ENCODE measurements at places on chromosomes 3 and 15.

DNA sequence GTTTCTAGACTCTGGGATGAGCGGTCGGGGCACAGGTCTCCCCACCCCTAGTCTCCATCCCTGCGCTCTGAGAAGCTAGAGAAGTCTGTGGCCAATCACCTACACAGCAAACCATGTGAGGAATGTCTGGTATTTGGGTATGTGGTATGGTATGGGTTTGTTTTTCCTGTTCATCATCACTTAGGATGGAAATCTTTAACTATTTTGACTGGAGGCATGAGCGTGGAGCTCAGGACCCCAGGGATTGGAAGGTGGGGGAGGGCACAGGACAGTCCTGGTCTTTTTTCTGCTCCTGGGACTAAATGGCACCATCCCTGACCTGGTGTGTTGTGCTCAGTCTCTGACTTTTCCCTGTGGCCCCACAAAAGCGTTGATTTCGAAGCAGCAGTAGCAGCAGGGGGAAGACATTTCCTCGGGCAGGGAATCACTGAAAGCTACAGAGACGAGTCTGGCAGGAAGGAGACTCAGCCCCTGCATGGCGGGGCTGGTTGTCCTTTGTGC is 191.7 kb upstream of the TPM1 start:
- no peak for DNase-seq

GRCh38 chr3:45932112-45932511 is 11.2 kb upstream of the CXCR6 start:
- no peak for DNase-seq

GRCh38 chr15:64807051-64807749 is 18.2 kb downstream of the PIF1 start:
- no peak for DNase-seq

DNA sequence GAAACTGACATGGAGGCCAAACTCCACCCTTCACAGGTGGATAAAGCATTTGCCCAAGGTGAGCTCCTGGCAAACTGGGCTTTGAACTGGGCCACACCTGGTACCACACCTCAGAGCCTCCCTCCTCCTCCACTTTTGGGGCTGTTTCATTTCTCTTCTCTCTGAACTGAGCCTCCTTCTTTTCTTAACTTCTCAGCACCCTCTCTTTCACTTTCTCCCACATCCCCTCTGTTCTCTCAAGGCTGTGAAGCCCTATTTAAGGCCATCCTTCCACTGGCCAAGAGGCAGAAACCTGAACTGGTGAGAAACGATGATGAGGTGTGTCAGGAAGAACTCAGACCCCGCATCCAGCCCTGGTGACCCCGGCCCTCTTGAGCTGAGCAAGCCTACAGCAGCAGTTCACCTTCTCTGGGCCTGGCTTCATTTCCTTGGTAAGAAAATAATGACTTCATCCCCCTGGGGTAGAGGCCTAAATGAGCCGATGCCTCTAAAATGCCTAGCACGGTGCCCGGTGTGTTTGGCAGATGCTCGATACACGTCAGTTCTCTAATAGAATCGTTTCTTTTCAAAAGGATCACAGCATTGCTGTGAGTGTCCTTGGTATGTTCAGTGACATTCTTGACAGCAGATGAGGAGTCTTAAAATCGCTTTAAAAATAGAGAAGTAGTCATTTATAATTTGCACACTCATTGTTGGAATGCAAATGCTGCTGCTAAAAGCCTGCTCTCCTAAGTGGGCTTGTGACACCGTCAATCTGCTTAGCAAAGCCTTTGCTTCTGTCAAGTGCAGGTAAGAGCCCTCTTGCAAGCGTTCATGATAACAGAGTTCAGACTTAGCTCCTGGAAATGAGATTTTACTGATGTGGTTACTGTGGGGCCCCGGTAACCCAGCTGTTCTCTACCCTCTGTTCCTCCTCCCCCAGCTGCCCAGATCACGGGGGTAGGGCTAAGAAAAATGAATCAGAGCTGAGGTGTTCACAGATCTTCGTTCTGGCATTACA is 97.7 kb upstream of the ATP2B2 start:
- DNase-seq: no peak

DNA sequence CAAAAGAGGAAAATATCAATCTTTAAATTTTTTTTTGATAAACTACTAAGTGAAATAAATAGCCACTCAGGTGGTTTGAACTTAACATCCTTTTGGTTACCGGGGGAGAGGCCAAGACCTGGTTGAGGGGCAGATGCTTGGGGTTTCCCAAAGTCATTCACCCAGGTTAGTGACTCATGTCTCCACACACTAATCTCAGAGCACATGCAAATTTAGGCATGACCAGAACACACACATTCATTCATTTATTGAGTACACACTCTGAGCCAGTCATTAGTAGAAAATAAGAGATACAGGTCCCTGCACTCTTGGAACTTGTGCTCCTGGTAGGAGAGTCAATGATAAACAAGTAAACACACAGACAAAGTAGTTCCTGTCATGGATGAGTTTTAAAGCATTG is 7.3 kb downstream of the ILDR1 start:
- no peak for DNase-seq

- no peak for DNase-seq
These were observed 35.5 kb upstream of the ATP1B3 start for GRCh38 chr3:141840737-141841544.

- DNase-seq: no peak
These were observed 3.0 kb upstream of the TLE3 start for GRCh38 chr15:70100474-70101341.

DNA sequence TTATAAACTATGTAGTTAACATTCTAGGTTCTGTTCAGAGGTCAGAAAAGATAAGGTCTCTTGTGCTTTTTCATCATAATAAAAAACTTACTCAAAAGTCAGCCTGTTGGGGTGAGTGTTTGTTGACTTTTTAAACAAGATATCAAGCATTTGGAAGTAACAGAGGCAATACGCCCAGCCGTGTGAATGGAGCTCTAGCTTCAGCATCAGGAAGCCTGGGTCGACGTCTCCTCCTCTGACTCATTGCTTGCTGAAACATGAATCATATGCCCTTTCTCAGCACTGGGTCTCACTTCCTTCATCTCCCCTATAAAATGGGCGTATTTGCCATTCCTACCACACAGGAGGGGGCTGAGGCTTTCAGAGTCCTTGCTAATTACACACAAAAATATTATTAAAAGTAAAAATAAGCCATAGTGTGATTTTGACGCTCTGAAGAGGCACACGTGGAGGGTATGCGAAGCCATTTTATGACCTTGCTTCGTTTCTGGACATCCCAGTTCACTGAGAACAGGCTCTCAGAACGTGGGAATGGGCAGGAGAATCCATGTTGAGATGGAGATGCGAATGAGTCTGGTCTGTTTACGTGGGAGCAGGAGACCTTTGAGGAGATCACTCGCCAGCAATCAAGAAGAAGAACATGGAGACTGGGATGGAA is 220.8 kb upstream of the TPRG1 start:
- DNase-seq: no peak

GRCh38 chr3:149975919-149976318 is 5.2 kb upstream of the PFN2 start:
- DNase-seq: no peak

GRCh38 chr3:59780209-59780608 is 730.4 kb upstream of the CFAP20DC start:
- DNase-seq: no peak

GRCh38 chr3:160928183-160928726 is 172.2 kb downstream of the PPM1L start:
- DNase-seq: no peak

DNA sequence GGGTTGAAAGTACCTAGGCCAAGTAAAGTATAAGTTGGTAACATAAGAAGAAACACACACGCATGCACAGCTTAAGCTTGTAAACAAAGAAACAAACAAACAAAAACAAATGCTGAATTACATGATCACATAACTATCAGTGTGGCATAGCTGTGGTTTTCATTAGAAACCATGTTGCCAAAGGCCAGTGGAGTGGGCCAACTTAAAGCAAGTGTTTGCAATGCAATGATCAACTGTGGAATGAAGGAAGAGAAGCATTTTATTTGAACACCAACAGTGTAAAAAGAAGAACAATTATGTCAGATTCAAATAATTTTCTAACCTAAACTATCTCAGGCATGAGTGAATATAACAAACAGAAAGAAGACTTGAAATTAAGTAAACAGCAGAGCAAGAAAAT is 199.4 kb upstream of the STRIT1 start:
- no peak for DNase-seq

DNA sequence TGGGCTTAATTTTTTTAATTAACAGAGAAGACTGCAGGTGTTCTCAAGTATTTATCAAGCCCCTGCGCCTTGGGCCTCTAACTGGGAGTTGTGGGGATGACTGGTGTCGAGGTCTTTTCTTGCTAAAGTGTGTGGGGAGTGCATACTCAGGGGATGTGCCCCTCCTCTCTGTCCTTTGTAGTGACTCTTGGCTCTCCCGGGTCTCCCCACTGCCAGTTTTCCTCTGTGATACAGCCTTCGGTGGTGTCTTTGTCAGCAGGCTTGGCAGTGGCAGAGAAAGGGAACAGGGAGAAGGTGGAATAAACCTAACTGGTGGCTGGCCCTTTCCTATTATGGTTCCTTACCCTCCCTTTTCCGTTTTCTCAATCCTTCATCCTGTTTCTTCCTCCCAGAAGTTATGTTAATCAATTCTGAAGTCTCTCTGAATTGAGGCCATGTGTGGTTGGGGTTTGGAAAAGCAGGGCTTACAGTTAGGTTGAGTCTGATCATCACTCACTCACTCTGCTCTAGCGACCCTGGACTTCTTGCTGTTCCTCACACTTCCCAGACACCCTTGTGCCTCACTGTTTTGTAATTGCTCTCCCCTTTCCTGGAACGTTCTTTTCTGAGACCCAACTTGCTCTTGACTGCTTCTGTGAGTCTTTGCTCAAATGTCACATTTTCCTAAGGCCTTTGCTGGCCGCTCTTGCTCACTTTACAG is 158.1 kb downstream of the PTPRG start:
- DNase-seq: no peak

DNA sequence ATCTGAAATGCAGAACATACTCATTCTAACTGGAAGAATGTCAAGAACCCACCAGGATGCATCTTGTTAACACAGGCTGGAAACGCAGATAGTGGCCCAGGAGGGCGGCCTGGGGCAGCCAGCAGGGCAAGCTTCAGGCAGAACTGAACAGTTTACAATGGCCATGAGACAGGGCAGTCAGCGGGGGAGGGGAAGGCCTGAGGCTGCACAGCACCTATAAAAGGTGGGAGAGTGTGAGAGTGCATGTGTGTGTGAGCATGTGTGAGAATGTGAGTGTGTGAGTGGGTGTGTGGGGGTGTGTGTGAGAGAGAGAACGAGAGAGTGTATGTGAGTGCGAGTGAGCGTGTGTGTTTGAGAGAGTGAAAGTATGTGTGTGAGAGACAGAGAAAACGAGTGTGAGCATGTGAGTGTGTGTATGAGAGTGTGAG is 26.8 kb upstream of the SLCO2A1 start:
- DNase-seq: no peak

- DNase-seq: no peak
These were observed 160.1 kb upstream of the BHLHE40 start for GRCh38 chr3:4818986-4819693.

DNA sequence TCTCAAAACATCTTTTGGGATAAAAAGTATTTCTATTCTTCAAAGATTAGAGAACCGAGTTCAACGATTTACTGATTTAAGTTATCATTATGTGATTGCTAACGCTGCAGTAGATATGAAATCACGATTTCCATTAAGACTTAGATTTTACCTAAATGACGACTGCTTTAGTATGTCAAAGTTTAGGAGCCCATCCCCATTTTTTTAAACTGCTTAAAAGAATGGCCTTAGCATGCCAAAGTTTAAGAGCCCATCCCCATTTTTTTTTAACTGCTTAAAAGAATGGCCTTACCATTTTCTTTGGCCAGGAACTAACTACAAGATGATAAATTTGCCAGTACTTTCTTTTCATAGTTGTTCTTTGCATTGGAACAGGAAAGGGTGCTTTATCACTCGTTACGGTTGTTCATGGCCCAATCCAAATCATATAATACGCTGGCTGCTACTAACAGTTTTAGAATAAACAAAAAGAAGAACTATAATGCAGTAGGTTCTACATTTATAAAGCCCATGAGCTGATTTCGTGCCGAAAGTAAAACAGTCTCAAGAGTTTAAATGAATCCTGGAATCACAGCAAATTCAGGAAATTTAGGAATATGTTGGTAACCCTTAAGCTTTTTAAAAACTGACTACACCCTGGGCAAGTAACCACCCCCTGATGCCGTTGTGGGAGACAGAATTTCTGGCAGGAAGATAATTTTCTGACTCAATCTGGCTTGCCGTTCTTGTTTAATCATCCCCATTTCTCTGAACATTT is 869 bp upstream of the TSC22D2 start:
- DNase-seq: no peak

- no peak for DNase-seq
These were observed 255.8 kb downstream of the MFSD1 start for GRCh38 chr3:159057621-159058020.

DNA sequence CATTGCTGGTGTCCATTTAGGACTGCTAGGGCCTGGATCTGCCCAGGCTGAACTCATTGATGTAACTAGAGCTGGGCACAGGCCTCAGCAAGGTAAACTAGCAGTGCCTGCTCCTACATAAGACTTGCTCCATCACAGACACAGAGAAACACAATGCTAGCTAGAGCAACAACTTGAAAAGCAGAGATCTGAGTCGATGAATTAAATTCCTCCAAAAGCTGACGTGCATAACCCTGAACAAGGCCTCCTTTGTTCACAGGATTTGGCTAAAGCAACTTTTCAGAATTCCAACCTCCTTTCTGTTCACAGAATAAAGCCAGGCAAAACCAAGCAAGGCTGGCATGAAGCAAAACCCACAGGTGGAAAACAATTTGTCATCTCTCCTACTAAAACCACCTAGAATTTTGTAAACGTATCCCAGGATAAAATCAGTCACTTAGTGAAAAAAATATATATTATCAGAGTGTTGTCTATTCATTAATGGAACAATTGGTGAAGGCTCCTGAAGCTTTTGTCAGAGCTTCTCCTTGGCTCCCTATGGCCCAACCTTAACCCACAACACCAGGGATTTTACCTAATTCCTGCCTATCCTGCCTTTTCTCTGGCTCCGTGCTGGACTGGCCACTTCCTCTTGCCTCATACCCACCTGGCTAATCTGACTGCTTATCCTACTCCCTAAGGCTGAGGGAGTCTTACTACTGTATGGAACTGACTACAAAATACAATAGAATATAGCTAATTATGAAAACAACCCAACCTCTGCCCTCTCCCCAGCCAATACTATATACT is 39.9 kb downstream of the PLCH1 start:
- no peak for DNase-seq

DNA sequence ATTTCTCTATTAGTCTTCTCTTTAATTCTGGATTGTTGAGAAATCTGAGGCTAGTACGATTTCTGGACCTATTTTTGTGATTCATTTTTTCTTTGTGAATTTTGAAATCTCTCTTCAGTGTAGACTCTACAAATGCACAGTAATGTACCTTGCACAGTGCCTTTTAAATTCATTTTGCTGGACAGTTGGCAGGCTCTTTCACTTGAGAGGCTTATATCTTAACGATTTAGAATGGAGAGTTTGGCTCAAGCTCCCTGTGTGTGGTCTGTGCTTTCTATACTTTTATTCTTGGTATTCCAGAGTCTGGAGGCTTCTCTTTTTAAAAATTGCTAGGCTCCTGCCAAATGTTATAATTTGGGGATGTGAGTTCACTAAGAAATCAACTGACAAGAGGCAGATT is 8.8 kb downstream of the CRYBG3 start:
- DNase-seq: no peak

GRCh38 chr3:64456674-64457073 is 231.1 kb downstream of the ADAMTS9 start:
- no peak for DNase-seq

Data from cortex of kidney (tissue), 1 donor.